ENCODE measurements at places on chromosomes 6 and 20.

- no peak for DNase-seq
These were observed 84.5 kb downstream of the JARID2 start for GRCh38 chr6:15330174-15330944.

DNA sequence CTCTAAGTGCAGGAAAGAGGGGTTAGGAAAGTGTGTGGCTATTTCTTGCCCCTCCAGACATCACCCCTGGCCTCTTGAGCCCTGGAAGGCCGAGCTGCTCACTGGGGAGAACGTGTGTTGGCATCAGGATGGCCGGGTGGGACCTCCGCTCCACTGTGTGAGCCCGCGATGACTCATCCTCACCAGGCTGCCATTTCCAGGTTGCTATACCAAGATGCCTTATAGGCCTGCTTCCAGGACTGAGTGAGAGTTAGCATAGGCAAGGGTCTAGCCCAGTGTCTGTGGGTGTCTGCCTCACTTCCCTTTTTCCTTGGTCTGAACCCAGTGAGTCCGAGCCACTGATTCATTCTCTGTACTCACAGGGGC, 105.0 kb downstream of the MRPL14 start:
- DNase-seq: no peak

- no peak for DNase-seq
These were observed 77.1 kb upstream of the MRPS10 start for GRCh38 chr6:42294759-42295158.

DNA sequence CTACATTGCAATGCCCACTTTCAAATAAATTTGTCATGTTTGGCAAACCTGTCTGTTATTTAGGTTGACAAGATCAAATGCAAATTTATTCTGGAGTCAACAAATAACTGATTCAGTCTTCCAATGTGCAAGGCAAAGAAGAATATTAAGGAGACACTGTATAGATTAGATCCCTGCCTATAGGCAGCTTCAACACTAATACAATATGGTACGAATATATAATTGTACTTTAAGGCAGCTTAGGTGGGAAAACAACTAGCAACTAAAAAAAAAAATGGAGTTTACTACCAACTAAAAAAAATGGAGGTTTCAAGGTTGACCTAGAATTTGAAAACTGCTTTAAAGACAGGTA, 1.7 kb upstream of the PHF10 start:
- DNase-seq: no peak

DNA sequence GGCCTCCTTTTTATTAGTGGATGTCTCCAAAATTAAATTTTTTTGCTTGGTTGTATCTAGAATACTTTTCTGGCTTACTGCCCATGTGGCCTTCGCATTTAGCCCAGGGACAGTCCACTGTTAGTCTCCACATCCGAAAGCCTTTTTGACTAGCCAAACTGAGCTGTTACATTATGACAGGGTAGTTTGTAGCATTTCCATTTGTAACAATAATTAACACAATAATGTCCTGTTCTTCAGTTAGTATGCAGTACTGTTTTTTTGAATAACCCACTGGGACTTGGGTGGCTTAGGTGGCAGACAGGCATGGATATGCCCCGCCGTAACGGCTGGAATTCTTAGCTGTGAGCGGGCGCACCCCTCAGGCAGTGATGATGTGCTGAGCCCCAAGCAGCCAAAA, 12.7 kb upstream of the BTN3A2 start:
- DNase-seq: no peak
